ENCODE measurements at places on chromosomes 1 and 21.

DNA sequence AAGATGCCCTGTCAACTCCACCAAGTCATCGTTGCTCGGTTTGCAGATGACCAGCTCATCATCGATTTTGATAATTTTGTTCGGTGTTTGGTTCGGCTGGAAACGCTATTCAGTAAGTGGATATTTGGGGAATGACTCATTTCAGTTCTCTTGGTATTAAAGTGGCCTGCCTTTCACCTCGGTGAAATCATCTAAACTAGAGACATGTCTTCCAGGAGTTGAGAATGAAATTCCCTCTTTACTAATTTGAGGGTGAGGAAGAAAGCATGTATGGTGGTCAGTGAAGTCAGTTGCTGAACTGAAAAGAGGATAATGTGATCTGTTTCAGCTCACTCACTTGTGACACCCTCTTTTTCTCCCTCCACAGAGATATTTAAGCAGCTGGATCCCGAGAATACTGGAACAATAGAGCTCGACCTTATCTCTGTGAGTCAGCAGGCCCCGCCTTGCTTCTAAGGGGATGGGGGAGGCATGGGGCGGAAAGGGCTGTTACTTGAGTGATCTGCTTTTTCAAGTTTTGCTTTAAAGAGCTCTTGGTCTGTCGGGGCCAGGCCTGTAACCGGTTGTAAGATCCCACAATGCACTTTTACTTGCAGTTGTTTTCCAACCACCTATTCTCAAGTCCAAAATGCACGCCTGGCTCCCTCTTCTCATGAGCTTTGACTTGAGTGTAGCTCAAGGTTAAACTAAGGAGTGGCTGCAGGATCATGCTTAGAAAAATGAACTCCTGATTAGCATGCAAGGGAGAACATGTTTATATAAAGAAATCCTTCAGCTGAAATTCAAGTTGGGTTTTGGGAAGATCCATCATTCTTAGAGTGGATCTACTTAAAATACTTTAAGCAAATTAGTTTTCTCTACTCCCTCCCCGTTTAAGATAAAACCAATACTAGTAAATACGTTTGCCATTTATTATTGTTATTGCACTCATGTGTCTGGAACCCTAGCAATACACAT, 59.8 kb downstream of the CAPN2 start:
- no peak for DNase-seq

DNA sequence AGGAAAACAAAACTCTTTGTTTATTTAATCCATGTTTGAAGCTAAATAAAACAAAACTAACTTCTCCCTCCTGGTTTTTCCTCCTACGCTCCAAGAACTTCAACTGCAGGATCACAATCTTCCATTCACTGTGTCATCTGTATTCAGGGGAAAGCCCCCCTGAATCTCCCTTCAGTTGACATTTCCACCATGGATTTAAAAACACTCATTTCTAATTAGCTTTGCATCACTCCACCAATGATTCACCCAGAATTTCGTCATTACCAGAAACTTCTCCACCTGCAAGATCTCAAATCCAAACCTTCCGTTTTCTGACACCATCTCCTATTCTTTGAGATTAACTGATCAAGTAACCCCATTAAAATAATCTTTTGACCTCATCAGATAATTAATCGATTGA, 10.9 kb upstream of the RGS5 start:
- no peak for DNase-seq

DNA sequence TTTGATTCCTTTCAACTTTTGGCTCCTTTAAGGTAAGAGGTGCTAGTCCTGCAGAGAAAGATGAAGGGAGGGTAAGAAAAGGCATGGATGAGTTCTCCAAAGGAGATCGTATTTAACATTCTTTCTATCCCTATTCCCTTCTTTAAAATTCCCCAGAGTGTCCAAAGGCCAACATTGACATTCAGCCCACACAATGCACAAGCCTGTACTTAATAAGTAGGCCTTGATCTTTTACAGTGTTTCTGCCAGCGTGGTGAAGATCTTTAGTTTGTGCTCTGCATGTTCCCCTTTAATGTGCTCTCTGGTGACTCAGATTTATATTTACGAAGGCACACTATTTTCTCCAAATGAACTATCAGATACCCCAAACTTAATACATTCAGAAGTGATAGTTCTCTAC, 582.5 kb upstream of the RGS18 start:
- DNase-seq: no peak

DNA sequence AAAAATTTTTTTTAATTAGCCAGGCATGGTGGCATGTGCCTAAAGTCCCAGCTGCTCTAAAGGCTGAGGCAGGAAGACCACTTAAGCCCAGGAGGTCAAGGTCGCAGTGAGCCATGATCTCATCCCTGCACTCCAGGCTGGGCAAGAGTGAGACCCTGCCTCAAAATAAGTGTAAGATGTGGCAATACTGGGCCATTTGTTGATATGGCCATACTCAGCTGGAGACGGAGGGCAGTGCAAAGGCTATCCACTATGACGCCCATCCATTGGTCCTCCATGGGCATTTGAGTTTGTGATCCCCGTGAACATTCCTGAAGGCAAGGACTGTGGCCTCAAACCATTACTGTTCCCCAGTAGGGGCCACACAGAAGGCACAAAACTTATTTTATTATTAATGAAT, 1.5 kb downstream of the CASP9 start:
- DNase-seq: no peak

DNA sequence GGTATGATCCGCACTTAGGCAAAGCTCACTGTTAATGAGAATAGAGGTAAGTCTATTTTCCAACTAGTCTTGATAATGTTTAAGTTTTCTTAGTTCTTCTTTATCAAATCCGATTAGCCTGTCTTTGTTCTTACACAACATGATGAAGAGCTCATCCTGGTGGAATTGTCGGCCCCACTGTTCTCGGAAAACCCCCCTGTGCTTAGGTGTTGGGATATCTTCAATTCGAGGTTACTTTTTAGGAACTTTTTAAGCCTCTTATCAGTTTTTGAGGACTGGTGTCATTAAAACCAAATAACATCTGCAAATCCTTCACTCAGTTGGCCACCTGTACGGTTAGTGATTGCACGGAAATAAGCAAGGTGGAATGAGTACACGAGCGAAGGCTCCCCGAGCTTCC, 60.7 kb upstream of the KIF26B start:
- DNase-seq: no peak

DNA sequence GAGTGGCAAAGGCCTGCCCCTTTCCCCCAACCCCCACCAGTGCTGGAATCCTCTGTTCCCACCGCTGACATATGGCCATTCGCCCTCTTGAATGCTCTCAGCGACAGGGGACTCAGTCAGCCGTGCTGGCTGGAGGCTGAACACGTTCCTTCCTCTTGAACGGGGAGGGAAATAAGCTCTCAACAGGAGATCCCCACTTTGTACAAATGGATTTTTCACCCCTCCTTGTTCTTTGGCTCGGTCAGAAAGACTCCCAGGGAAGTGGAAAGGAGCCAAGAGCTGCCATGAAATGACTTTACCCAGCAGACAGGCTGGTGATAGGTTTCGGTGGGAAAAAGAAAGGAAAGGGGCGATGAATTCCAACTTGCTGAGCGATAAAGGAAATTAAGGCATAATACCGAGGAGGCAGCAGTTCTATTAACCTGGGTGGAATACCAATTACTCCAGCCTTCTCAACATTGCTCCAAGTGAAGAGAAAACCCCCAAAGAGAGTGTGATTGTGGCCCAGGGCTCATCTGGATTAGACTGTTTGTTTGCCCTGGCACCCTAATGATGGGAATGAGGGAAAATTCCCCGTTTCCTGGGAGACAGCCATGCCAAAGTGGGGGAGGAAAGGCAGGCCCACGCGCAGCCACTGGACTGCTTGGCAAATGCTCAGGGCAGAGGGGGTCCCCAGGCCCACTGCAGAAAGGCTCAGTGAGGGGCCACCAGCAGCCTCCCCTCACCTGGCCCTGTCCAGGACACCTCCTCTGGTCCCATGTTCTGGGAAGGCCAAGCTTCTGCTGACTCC, 23.9 kb downstream of the LRP8 start:
- no peak for DNase-seq

GRCh38 chr1:18816808-18817207, 42.7 kb downstream of the TAS1R2 start:
- no peak for DNase-seq

GRCh38 chr1:41868241-41868998, 50.3 kb downstream of the HIVEP3 start:
- no peak for DNase-seq

DNA sequence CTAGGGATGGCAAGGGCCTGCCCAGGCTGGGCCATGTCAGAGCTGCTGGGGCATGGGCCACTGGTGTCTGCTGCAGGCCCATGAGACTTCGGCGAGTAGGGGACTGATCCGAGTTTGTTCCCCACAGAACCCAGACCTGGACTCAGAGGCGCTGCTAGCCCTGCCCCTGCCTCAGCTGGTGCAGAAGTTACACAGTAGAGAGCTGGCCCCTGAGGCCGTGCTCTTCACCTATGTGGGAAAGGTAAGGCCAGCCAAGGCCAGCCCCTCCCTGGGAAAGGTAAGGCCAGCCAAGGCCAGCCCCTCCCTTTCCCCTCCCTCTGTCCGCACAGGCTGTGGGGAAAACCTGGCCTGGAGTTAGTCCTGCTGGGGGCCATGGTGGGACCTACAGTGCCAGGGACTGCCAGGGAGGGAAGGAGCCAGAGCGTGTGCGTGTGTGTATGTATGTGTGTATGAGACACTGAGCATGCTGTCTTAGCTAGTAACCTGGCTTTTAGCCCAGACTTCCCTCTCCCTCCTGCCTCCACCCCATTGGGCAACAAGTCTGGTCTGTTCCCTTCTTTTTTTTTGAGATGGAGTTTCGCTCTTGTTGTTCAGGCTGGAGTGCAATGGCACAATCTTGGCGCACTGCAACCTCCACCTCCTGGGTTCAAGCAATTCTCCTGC, 8.0 kb downstream of the FAAH start:
- DNase-seq: peak; percentile 84

- DNase-seq: no peak
Observed at GRCh38 chr21:46028573-46029091, 47.1 kb downstream of the COL6A1 start.

DNA sequence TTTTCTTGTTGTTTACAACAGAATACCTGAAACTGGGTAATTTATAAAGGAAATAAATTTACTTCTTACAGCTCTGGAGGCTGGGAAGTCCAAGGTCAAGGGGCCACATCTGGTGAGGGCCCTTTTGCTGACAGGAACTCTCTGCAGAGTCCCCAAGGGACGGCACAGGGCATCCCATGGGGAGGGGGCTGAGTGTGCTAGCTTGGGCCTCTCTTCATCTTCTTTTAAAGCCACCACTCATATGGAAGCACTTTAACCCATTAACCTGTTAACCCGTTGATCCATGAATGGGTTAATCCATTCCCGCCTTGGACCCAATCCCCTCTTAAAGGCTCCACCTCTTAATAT, 76.3 kb downstream of the OBSCN start:
- no peak for DNase-seq

DNA sequence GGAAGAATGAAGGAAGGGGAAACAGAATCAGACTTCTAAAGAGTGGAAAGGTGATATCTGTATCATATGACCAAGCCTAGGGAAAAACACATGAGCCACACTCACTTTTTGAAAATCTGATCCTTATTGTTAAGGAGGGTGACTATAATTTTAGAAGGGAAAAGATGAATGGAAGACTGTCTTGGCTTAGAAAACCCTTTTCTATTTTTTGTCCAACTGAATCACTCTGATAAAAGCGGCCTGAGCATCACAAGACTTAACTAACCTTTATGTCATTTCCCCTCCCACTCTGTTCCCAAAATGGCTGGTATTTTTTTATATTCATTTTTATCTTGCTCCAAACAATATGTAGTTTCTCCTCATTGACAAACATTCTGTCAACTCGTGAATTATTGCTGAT, 169.8 kb downstream of the C1orf21 start:
- DNase-seq: no peak

DNA sequence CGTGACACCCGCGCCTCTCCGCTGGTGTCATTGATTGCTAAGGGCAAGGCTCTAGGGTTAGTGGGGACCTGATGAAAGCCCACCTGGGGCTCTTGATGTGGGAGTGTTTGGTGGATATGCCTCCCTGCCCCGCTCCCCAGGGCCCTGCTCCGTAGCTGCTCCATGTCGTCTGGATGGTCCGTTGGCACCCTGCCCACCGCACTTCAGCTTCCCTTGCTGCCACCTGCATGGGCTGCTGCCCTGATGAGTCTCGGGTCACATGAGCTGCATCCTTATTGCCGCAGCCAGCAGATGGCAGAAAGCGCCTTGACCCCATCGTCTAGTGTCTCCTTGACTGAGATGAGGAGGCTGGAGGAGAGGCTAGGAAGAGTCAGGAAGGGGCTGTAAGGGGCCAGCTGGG, 439.4 kb downstream of the CAMTA1 start:
- peak; percentile 8 for DNase-seq

DNA sequence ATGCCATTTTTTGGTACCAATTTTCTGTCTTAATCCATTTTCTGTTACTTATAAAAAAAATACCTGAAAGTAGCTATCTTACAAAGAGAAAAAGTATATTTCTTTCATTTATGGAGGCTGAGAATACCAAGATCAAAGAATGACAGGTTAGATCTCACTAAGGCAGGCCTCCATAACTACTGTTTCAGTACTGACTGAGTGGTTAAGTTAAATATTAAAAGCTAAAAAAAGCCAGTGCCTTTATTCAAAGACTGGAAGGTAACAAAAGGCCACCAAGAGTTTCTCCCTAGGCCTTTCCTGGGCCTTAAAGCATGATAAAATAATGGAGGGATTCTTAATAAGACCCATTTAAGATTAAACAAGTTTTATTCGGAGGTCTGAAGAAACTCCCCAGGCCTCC, 687.7 kb upstream of the ADGRL4 start:
- DNase-seq: no peak

DNA sequence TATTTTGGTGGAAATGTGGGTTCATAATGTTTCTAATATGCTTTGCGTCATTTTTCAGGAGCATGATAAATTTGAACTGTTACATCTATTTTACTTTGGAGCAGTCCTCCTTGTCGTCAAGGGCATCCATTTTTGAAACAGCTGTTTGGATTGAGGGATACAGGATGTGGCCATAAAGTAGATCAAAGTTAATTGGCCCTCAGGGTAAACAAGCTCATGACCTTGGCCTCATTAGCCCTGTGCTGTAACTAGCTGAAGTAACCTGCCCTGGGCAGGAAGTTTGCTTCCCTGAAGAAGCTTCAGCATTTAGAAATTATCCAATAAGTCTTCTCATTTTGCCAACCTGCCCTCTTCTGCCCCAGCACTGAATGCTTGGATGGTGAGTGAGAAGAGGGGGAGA, 24.8 kb upstream of the RGL1 start:
- DNase-seq: no peak

- no peak for DNase-seq
Observed at GRCh38 chr21:46216132-46216747, 12.3 kb downstream of the LSS start.

DNA sequence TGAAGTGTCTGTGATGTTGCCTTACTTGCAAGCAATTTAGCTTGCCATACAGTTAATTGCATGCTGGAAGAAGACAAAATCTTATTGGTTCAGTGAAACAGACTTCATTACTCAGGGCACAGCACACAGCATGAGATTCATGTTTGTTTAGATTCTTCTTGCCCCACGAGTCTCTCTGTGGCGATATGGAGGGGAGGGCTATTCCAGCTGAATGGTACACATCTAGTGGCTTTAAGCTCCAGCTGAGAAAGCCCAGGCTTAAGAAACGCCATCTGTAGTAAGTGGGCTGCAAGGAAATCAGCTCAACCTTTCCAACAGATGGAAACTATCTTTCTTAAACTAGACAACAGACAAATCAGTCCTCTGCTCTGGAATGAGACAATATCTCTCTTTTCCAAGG, 1022.0 kb downstream of the NCAM2 start:
- no peak for DNase-seq

- no peak for DNase-seq
Observed at GRCh38 chr1:207745285-207745684, 6.6 kb upstream of the CD46 start.

Measured in DMS 273 treated with DMSO at 0.1 percent for 48 hours (cell line).